ENCODE measurements at places on chromosomes 4 and X.

GRCh38 chrX:107673933-107674479 lies 45.7 kb downstream of the PRPS1 start:
- H3K4me3 ChIP-seq, result no peak overlapping the region
- no peaks in the 10 kb centered on the region for H3K27me3 ChIP-seq
- H3K36me3 ChIP-seq, result no peaks in the 10 kb centered on the region

DNA sequence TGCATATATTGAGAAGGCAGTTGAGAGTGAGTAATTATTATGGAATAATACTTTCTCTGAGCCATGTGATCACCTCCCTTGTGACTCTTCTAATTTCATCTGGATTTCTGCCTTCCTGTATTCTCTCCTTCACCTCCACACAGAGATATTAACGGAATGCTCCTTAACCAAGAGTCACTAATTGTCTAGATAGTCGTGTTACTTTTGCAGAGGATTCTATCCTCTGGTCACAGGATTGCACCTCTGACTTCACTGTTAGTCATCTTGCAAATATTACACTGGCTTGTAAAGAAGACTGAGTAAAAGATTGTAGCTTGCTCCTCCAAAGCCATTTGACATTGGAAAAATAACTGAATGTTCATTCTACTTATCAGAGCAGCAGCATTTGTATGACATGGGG lies 160.9 kb downstream of the SH2D1A start:
- DNase-seq, result no peak
- H3K4me1 ChIP-seq, result no peaks in the 10 kb centered on the region
- no peak overlapping the region for H3K4me3 ChIP-seq
- no peaks in the 10 kb centered on the region for H3K36me3 ChIP-seq
- H3K27me3 ChIP-seq, result 0 out of 2 replicates have a peak, but pooled peaks cover 9% of the 10 kb centered on the region
- no peak overlapping the region for H3K27ac ChIP-seq

DNA sequence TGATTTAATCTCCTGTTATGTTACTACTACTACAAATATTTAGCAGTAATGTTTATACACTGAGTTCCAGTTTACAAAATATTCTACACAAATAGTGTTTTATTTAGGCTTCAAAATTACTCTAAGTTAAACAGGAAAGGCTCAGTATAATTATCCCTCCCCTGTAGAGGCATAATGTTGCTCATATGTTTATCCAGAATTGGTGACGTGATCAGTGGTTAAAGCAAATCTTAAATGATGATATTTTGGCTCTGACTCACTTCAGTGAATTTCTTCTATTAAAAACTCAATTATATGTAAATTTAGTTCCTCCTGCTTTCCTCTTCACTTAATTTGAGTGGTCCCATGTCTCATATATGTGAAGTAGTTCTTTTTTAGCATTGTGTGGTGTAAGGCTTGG lies 438.5 kb downstream of the ADGRL3 start:
- no peak for DNase-seq
- no peaks in the 10 kb centered on the region for H3K27me3 ChIP-seq
- no peak overlapping the region for H3K4me3 ChIP-seq
- no peaks in the 10 kb centered on the region for H3K4me1 ChIP-seq

DNA sequence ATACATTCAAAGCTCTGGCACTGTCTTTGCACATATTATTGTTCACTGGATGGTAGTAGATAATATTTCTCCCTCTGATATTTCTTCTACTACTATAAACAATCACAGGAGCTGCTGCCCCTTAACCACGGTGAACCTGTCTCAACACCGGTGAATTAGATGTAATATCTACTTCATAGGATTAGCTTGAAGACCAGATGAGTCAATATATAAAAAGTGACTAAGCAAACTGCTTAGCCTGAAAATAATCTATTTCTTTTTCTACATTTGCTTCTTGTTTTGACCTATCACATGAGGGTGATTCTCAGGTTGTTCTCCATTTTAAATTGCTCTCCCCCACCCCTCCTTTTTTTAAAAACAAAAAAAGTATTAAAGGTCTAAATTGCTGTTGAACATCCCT lies 645.5 kb downstream of the ANKRD50 start:
- no peak overlapping the region for H3K27ac ChIP-seq
- H3K4me1 ChIP-seq, result peaks cover 1% of the 10 kb centered on the region
- no peak for DNase-seq
- no peaks in the 10 kb centered on the region for H3K36me3 ChIP-seq
- H3K27me3 ChIP-seq, result no peaks in the 10 kb centered on the region

DNA sequence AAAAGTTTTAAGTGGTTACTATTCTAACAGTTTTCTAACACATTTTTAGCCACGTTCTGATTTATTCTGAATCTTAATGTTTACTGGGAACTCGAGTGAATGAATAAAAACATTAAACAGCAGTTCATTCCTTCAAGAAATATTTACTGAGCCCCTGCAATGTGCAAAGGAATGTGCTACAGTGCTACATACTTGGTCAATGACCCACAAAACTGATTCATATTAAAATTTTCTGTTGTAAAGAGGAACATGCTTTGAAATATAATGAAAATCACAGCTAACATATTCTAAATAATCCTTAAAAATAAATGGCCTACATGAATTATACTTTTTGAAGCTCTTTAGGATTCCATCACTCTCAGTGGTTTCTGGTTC lies 78.7 kb downstream of the ARAP2 start:
- DNase-seq, result no peak
- H3K4me1 ChIP-seq, result no peaks in the 10 kb centered on the region
- no peak overlapping the region for H3K4me3 ChIP-seq
- H3K27me3 ChIP-seq, result no peaks in the 10 kb centered on the region

GRCh38 chr4:41169256-41169800 lies 45.0 kb downstream of the APBB2 start:
- no peak overlapping the region for H3K27ac ChIP-seq
- peaks cover 5% of the 10 kb centered on the region for H3K4me1 ChIP-seq
- no peak for DNase-seq
- H3K36me3 ChIP-seq, result no peaks in the 10 kb centered on the region

DNA sequence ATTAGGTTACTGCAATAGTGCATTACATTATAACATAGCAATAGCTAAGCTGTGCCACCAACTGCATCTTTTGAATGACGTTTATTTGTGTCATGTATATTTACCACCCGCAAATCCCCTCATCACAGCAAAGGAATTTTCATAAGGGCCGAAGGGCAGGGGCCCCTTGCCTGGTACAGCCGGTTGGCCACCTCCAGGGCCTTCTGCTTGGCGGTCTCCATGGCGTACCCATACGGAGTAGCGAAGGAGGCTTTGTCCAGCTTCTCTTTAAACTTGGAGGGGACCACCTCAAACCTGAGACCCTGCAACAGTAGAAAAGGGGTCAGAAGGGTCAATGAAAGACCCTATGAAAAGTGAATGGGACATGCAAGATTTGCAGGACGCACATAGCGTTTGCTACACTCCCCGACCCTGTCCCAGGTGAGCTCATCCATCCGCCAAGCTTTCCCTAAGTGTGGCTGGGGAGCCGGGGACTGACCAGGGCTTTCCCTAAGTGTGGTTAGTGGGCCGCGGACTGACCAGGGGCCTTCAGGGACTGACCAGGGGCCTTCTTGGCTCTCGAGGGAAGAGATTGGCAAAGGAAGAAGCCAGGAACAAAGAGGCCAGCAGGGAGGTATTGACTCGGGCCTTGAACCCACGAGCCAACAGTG lies 10.6 kb downstream of the ASMTL start:
- peaks cover 55% of the 10 kb centered on the region for H3K36me3 ChIP-seq
- no peak overlapping the region for H3K27ac ChIP-seq
- no peak overlapping the region for H3K4me3 ChIP-seq
- H3K4me1 ChIP-seq, result no peaks in the 10 kb centered on the region

DNA sequence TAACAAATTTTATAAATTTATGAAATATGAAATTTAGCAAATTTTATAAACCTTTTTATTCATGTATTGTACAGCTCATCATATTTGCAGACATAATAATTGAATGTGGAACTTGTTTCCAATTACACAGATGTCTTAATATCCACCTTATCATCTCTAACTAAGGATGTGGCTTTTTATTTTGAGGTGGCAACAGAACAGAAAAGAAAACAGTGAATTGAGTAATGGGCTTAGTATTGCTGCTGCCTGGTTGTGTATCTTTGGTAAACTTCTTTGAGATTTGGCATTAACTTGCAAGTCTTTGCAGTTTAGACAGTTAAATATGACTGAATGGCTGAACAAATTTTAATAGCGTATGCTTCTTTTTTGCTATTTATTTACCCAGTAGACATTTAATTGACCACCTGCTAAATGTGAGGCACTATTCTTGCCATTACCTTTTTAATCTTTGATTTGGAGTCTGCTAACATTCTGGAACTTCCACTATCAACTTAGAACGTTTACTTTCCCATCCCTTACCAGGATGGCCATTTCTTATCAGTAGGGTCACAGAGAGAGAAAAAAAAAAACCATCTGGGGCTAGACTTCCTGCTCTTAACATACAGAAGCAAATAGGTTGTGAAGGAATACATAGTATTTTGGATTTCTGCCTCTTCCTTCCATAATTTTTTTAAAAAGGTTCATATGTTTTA lies 44.8 kb downstream of the CLCN3 start:
- H3K4me3 ChIP-seq, result no peak overlapping the region
- 0 out of 2 replicates have a peak, but pooled peaks cover 9% of the 10 kb centered on the region for H3K4me1 ChIP-seq
- no peak overlapping the region for H3K27ac ChIP-seq
- no peaks in the 10 kb centered on the region for H3K36me3 ChIP-seq

- no peaks in the 10 kb centered on the region for H3K27me3 ChIP-seq
- no peak overlapping the region for H3K4me3 ChIP-seq
- DNase-seq, result no peak
- H3K4me1 ChIP-seq, result no peaks in the 10 kb centered on the region
- H3K27ac ChIP-seq, result no peak overlapping the region
- no peaks in the 10 kb centered on the region for H3K36me3 ChIP-seq
Observed at GRCh38 chr4:90318193-90318592, 191.0 kb downstream of the CCSER1 start.

DNA sequence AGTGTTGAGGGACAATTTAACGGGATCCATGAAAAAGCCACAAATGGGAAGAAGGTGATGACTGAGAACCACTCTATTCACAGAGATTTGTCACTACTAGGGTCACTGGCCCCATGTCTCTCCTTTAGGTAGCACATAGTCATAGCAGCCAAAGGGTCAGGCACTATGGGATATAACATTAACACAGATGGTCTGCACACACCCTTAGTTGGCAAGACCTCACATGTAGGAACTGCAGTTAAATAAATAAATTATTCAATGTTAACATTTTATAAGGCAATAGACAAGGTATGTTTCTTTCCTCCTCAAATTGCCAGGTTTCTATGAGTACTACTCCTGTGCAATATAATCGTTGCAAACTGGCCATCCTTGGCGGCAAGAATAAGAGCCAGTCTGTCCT lies 10.9 kb downstream of the RASGEF1B start:
- H3K27me3 ChIP-seq, result no peaks in the 10 kb centered on the region
- no peak overlapping the region for H3K4me3 ChIP-seq
- no peak for DNase-seq
- no peaks in the 10 kb centered on the region for H3K36me3 ChIP-seq
- no peaks in the 10 kb centered on the region for H3K4me1 ChIP-seq

DNA sequence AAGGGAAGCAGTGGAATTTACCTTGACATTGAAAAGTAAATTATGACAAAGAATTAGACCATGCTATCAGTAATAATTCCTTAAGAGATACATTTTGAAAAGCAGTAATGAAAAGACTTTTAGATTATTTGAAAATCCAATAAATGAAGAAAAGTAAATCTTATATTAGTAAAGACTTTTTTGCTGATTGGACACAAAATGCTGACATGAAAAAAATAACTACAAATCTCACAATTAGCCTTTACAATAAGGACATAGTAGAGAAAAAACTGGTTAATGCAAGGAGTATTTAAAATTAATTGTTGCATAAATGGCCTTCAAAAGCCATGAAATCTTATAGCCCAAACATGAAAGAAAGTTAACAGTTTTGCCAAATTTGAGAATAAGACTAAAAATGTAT lies 446.1 kb upstream of the FAM241A start:
- H3K36me3 ChIP-seq, result no peaks in the 10 kb centered on the region
- H3K4me1 ChIP-seq, result no peaks in the 10 kb centered on the region
- DNase-seq, result no peak
- no peak overlapping the region for H3K27ac ChIP-seq
- H3K27me3 ChIP-seq, result no peaks in the 10 kb centered on the region

DNA sequence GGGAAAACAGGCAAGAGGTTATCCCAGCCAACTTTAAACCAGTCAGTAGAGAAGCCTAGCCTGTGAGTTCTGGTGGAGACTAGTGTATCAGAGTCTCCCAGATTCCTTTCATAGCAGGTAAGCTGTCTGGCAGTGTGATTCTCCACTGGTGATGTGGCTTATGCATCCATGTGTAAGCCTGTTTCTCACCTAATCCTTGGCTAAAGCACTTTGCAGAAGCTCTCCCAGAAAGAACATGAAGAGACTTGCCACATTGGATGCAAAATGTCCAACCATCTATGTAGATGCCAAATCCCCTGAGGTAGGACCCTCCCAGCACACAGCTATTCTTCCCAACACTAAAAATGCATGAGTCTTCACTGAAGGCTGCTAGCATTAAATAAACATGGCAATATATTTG lies 111.7 kb downstream of the CHRNA9 start:
- no peak overlapping the region for H3K4me3 ChIP-seq
- H3K36me3 ChIP-seq, result no peaks in the 10 kb centered on the region

- no peaks in the 10 kb centered on the region for H3K27me3 ChIP-seq
- no peaks in the 10 kb centered on the region for H3K4me1 ChIP-seq
- peak; percentile 44 for DNase-seq
- H3K27ac ChIP-seq, result no peak overlapping the region
Observed at GRCh38 chr4:138576684-138577083, 334.5 kb upstream of the SLC7A11 start.

- no peak for DNase-seq
- H3K27ac ChIP-seq, result no peak overlapping the region
- peaks cover 15% of the 10 kb centered on the region for H3K4me1 ChIP-seq
Observed at GRCh38 chrX:127190381-127190780, 370.9 kb downstream of the PRR32 start.

DNA sequence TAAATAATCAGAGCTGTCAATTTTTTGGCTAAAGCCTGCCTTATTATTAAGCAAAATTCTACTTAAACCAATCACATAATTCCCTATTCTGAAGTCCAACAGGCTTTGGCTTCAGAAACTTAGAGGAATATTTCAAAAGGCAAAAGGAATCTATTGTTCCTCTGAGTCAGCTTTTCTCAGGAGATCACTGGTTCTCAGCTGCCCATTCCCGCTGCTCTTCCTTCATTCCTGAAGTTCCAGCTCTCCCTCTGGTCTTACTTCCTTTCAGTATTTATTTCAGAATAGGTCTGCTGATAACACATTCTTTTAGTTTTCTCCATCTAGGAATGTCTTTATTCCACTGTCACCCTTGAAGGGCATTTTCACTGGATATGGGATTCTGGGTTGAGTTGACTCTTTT lies 133.7 kb downstream of the SOWAHB start:
- peaks cover 17% of the 10 kb centered on the region for H3K4me1 ChIP-seq
- H3K27ac ChIP-seq, result peak overlapping the region; percentile 2
- peaks cover 4% of the 10 kb centered on the region for H3K36me3 ChIP-seq
- H3K4me3 ChIP-seq, result no peak overlapping the region
- DNase-seq, result no peak
- no peaks in the 10 kb centered on the region for H3K27me3 ChIP-seq
